ENCODE measurements at places on chromosomes 3 and 15. TPM values are rescaled to one million over a fixed set of nuclear protein-coding genes. Genes with fewer than 3 reads are reported as not detected.

Gene GABRR3
- not detected for total RNA-seq

Gene GOLGA6L4
- 0.73 TPM for total RNA-seq

GRCh38 chr3:42503957-42504333, 1.5 kb downstream of the VIPR1 start:
- DNase-seq, result no peak

GRCh38 chr3:141419946-141420345, 51.6 kb downstream of the ZBTB38 start:
- no peak for DNase-seq

DNA sequence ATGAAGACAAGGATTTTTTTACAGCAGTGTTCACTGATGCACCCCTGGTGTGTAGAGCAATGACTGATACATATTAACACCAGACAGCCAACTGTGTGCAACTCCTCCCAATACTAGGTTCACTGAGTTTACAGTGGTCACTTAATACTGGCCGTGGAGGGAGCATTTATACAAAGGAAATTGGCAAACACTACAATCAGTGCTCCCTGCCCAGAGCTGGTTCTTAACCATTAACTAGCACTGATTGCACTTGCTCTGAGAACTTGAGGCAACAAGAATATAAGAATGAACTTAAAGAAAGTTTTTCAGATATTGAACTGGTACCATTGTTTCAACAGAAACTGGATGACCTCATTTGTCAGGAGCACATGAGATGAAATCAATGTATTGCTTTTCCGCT, 110.6 kb downstream of the MAGI1 start:
- no peak for DNase-seq

DNA sequence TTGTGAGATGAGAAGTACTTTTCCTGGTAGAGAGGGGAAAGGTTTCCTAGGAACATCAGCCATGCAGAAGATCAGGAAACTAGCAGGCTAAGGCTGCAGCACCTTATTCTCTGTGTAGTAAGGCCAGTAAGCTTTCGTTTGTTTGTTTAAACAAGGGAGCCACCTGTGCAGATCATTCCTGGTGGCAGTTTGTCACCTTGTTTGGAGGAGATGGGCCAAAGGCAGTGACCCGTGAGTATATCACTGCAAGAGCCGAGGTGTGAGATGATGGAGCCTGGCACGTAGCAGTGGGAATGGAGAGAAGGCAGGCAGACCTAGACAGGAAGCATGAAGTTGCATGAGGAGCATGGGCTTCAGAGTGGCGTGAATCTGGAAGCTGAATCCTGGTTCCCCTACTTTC, 19.6 kb downstream of the ATG7 start:
- DNase-seq, result no peak

DNA sequence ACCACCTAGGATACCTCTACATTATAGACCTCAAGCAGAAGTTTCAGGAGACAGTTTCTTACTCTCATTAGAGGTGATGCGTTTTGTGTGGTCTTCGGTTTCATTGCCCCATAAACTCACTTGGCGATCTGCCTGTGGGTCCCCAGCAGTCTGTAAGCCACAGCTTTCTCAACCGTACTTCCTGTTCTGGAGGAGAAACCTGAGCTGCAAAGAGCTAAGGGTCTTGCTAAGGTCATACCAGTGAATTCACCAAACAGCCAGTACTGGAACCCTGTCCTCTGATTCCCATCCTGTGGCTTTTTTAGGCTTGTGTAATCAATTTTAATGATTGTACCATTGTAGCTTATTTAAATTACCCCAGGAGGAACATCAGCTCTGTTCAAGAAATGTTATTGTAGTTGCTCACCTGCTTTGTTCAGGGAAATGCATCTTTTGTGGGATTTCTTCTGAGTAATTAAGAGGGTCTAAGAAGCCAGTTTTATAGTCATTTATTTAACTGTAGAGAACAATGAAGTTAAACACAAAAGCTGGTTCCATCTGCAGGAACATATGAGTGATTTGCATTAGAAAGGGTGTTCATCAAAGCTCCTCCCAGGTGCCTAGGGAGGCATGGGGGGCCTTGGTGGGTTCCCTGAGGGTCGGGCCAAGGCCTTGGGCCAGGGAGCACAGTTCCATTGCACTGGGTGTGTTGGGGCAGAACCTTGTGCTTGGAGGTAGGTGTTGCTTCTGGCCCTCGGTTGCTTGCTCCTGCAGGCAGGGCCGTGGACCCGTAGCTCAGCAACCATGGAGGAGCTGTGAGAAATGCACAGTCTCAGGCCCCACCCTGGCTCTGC, 69.6 kb downstream of the APBA2 start:
- peak; percentile 79 for DNase-seq

DNA sequence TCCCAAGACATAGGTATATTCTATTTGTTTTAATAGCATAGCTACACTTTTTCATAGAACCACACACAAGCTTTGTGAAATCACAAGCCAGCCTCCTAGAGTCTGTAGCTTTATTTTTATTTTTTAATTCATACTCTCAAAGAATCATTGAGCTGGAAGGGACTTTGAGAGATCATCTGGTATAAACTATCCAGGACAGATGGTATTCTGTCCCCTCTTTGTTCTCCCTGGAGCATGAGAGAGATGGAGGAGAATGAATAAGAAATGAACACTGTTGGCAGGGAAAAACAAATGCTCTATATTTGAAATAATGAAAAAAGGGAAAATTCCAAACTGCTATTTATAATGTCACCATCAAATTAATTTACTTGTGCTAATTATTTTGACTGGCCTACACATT, 338.7 kb upstream of the IL12A start:
- no peak for DNase-seq

DNA sequence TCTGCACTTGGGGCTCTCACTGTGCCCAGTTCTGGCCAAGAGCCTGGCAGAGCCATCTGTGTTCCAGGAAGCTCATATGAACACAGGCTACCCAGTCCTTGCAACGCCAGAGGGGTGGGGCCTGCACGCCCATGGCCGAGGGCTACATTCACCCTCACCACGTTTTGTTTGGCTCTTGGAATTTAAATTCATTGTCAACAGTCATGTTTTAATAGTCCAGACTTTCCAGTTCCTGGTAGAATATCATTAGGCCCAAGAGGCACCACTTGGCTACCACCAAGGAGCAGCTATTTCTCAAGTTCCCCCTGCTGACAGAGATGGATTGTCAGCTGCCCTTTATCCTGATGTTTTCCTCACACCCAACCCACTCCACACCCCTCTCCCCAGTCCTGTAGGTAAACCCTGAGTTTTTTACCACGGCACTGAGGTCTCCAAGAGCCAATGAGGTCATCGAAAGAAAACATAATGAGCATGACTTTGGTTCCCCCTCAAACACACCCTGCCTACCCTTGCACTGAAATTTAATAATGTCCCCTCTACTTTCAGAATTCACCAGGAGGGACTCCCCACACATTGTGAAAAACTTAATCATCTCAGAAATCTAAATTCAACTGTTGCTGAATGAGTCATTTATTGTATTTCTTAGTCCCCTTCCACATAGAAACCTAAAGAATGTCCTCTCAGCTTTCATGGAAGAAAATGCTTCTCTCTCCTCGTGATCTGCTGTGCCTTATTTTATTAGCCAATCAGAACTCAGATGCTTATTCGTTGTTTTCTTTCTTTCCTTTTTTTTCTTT, 125.1 kb downstream of the SHQ1 start:
- peak; percentile 92 for DNase-seq

Gene LIPC
- total RNA-seq, result not detected

DNA sequence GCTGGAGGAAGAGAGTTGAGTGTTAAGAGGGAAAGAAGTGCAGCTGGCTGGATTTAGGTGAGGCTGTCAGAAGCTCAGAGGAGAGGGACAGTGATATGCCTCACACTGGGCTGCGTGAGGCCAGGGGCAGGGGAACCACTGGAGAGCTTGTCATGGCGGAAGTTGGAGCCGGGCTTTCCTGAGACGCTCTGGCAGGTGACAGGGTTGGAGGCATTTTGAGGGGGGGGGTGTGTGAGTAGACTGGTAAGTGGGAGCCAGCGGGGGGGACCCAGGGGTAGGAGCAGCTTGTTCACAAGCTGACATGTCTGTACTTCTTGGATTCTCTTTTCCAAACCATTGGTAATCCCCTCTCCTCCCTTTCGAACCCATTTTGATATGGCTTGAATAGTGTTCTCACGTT, 331.5 kb upstream of the RGMA start:
- no peak for DNase-seq

GRCh38 chr3:10310578-10310977, 10.3 kb downstream of the SEC13 start:
- no peak for DNase-seq

Gene CLRN1
- total RNA-seq, result not detected

DNA sequence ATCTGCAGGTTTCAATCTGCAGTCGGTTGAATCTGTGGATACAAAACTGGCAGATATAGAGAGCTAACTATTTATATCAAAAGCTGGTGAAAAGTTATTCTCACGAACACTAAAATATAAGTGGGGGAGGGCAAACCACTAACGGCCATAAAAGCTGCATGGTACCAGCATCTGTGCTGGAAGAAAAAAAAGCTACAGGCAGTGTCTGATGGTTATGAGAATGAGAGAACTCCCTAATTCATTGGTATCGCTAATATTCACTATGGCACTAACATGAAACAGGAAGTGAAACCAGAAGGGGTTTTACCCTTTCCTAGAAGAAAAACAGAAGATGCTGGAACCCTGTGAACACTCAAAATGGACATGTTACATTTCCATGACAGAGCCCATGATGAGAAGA, 15.9 kb downstream of the CEP70 start:
- DNase-seq, result no peak

Gene GXYLT2
- 13.3 TPM for total RNA-seq

DNA sequence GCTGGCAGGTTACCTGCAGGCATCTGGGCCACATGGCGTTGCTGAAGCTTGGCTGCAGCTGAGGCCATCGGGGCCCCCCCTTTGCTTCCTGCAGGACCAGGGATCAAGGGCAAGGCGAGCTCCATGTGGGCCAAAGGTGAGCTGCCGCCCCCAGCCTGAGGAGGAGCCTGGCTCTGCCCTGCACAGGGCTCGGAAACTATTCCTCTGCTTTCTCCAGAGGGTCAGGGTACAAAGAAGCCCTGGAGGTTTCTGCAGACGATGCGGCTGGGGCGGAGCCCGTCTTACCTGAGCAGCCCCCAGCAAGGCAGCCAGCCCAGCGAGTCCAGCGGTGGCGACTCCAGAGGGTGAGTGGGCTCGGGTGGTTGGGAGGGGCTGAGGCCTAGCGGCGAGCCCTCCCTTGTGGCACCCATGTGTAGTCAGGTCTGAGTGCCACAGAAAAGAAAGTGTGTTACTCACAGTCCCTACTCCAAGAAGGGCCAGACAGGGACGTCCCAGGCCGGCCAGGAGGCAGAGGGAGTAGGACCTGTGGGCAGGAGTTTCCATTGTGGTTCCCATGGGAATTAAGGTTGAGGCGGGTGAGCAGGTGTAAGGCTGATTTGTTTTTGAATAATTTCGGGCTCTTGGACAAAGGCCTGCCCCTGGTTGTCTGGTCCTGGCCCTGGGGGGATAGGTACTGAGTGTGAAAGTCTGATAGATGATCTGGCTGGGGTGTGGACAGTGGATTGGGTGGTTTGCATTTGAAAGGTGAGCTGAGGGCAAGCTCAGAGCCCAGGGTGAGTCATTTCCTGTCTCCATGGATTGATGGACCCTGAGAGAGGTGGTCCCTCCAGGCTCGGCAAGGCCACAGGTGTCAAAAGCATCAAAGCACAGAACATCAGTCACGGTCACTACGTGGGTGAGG, 25.4 kb downstream of the CFAP100 start:
- no peak for DNase-seq

Gene THAP10
- 5.9 TPM for total RNA-seq

- DNase-seq, result no peak
Observed at GRCh38 chr3:99543796-99544195, 94.6 kb upstream of the COL8A1 start.

Gene PLCD1
- 18.5 TPM for total RNA-seq

DNA sequence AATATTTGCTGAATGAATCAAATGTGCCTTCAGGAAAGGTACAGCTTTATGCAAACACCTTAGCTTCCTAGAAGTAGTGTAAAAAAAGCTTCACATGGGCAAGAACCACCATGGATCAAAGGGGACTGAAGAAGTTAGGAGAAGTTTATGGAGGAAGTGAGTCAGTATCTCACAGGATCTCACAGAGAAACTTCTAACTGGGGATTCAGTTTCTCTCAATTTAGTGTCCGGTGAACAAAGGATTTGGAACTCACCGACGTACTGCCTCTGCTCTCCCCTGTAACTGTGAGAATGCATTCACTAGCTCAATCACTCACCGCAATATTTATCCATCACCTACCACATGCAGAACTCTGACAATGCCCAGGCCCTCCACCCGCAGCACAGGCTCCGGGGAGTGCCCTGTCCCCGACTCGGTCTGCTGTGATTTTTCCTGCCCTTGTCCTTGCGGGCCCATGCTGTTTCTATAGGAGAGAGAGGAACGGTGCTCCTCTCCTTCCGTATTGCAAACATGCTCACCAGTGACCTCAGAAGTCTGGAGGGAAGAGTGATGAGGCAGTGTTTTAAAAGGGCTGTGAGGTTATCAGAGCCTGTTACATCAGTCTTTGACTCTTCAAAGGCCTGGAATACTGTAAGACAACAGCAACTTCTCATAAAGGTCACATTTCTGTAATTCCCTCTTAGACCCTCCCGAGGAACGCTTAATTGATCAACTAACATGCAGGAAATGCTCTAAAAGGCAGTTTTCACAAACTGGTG, 222.5 kb upstream of the ICE2 start:
- peak; percentile 23 for DNase-seq

GRCh38 chr3:112651071-112651470, 10.1 kb upstream of the CCDC80 start:
- DNase-seq, result peak; percentile 1

DNA sequence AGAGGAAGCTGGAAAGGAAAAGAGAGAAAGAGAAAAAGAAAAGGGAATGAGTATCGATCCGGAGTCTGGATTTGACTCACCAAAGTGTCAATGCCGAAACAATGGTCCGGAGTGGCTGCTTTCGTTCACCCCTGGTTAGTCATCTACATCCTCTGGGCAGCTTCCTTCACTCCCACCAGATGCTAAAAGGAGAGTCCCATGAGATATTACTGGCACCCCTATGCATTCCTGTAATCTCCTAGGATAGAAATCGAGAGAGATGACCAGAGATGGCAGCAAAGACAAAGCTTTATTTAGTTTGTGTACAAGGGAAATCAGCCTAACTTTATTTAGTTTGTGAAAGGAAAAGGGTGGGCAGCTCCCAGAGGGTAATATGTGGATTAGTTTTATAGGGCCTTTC, 622.2 kb downstream of the ZPLD1 start:
- DNase-seq, result peak; percentile 7

Gene DPPA2
- not detected for total RNA-seq

Gene SRGAP3
- 9.6 TPM for total RNA-seq

DNA sequence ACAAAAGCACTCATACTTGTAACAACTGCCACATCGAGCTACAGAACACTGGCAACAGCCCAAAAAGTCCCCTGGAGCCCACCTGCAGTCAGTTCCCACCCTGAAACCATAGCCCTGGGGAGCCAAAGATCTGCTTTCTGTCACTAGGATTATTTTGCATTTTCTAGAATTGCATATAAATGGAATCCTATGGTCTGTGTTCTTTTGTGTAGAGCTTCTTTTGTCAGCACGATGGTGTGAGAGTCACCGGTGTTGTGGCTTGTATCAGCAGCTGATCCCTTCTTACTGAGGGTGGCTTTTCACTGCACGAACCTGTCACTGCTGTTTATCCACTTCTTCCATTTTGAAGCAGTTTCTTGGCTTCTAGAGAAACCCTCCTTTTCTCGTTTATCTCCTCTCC, 60.1 kb upstream of the PRR23E start:
- no peak for DNase-seq

- no peak for DNase-seq
Observed at GRCh38 chr15:73333001-73333400, 35.8 kb downstream of the HCN4 start.
